ENCODE measurements at places on chromosomes 12 and 14. TPM values are rescaled to one million over a fixed set of nuclear protein-coding genes. Genes with fewer than 3 reads are reported as not detected.
A peak's percentile ranks its signal among the peaks of the same experiment; 100 is the strongest.

The SLC38A4 gene
- not detected for total RNA-seq

GRCh38 chr14:68552602-68553001, 240.3 kb downstream of the ZFP36L1 start:
- peaks cover 45% of the 10 kb centered on the region for H3K4me1 ChIP-seq
- no peaks in the 10 kb centered on the region for H3K36me3 ChIP-seq
- H3K27ac ChIP-seq, result no peak overlapping the region
- no peak for DNase-seq

The ARPC3 gene
- 202 TPM for total RNA-seq

The PRB2 gene
- total RNA-seq, result not detected

GRCh38 chr12:93297536-93297935, 80.2 kb upstream of the NUDT4 start:
- no peaks in the 10 kb centered on the region for H3K27me3 ChIP-seq
- H3K36me3 ChIP-seq, result no peaks in the 10 kb centered on the region
- no peak overlapping the region for H3K27ac ChIP-seq
- DNase-seq, result no peak

The OASL gene
- total RNA-seq, result 7.6 TPM

GRCh38 chr14:88902850-88903249, 78.4 kb downstream of the TTC8 start:
- H3K36me3 ChIP-seq, result no peaks in the 10 kb centered on the region
- H3K27ac ChIP-seq, result no peak overlapping the region
- DNase-seq, result no peak
- peaks cover 3% of the 10 kb centered on the region for H3K4me1 ChIP-seq
- H3K4me3 ChIP-seq, result no peak overlapping the region

DNA sequence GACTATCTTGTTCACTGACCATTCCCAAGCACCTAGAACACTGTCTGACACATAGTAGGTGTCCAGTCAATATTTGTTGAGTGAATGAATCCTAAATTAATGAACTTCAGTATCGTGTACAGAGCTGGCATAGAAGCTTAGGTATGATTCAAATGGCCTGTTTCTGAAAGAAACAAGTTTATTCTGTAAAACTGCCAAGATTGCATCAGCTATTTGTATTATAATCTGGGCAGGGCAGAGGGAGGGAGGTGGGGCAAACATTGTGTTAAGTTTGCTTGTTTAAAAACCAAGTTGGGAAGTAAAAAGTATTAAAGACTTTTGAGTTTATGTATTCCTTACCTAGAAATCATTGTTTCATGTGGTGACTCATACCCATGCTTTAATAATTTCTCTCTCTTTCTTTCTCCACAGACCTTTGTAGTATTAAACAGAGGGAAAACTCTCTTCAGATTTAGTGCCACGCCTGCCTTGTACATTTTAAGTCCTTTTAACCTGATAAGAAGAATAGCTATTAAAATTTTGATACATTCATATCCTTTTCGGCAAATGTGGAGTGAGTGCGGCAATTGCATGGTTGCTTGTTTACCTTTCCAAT, 92.8 kb downstream of the SCN8A start:
- peak overlapping the region; percentile 52 for H3K27ac ChIP-seq
- H3K4me1 ChIP-seq, result peaks cover 42% of the 10 kb centered on the region
- no peaks in the 10 kb centered on the region for H3K36me3 ChIP-seq
- H3K27me3 ChIP-seq, result no peaks in the 10 kb centered on the region
- peak overlapping the region; percentile 24 for H3K4me3 ChIP-seq
- DNase-seq, result peak; percentile 93

- no peak overlapping the region for H3K27ac ChIP-seq
- no peaks in the 10 kb centered on the region for H3K4me1 ChIP-seq
- peak overlapping the region; percentile 6 for H3K4me3 ChIP-seq
These were observed 115.4 kb downstream of the KLHL28 start for GRCh38 chr14:44846232-44846824.

The PLEKHG7 gene
- total RNA-seq, result not detected

GRCh38 chr14:24670594-24670993, 36.6 kb upstream of the GZMB start:
- no peak overlapping the region for H3K4me3 ChIP-seq
- H3K27me3 ChIP-seq, result 0 out of 2 replicates have a peak, but pooled peaks cover 4% of the 10 kb centered on the region
- no peaks in the 10 kb centered on the region for H3K36me3 ChIP-seq

- peaks cover 36% of the 10 kb centered on the region for H3K4me1 ChIP-seq
- no peaks in the 10 kb centered on the region for H3K27me3 ChIP-seq
- no peak for DNase-seq
- H3K36me3 ChIP-seq, result no peaks in the 10 kb centered on the region
- H3K4me3 ChIP-seq, result no peak overlapping the region
These were observed 12.0 kb upstream of the SERPINA3 start for GRCh38 chr14:94600148-94600545.

- no peak overlapping the region for H3K27ac ChIP-seq
- H3K4me1 ChIP-seq, result peaks cover 36% of the 10 kb centered on the region
These were observed 69.3 kb downstream of the MNAT1 start for GRCh38 chr14:60803871-60804270.

DNA sequence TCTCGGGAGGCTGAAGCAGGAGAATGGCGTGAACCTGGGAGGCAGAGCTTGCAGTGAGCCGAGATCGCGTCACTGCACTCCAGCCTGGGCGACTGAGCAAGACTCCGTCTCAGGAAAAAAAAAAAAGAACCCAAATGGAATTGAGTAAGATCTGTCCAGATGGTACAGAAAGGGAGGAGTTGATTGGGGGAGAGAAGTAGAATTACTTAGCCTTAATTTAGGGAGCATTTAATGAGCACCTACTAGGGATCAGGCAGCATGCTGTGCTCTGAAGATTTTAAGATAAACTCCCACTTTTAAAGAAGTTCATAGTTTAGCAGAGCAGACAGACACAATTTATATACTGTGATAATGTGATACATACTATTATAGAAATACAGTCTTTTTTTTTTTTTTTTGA, 4.5 kb downstream of the RAB5B start:
- DNase-seq, result no peak
- no peaks in the 10 kb centered on the region for H3K36me3 ChIP-seq
- H3K27me3 ChIP-seq, result no peaks in the 10 kb centered on the region
- no peak overlapping the region for H3K27ac ChIP-seq
- no peak overlapping the region for H3K4me3 ChIP-seq
- peaks cover 12% of the 10 kb centered on the region for H3K4me1 ChIP-seq

DNA sequence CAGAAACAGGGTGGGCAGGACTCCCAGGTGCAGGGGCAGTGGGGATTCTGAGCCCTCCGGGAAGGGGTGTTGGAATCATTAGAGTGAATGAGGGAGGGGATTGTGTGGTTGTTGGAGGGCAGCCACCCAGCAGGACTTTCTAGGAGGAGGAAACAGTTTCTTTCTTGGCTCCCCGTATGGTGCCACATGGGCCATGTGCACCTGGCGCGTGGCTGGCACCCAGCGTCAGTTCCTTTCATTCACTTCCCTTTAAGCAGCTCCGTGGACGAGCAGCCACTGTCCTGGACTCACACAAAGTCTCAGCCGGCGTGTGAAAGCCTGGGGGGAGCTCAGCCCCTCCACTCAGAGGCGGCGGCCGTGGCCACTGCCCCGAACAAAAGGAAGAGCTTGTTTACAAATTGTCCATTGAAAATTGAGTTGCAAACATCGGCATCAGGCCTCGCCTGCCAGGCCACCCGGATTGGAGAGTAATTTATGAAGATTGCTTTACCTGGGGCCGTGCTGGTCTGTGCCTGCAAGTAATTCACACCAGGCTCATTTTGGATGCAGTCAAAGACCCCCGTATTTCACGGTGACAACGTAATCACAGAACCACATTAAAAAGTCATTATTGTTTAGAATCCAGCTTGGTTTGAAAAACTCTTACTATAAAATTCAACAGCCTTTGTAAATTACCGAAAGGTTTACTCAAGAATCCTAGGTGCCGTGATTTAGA, 101.7 kb upstream of the C14orf180 start:
- H3K27ac ChIP-seq, result no peak overlapping the region
- no peaks in the 10 kb centered on the region for H3K4me1 ChIP-seq
- no peaks in the 10 kb centered on the region for H3K36me3 ChIP-seq
- H3K27me3 ChIP-seq, result peaks cover 69% of the 10 kb centered on the region
- no peak overlapping the region for H3K4me3 ChIP-seq
- no peak for DNase-seq

DNA sequence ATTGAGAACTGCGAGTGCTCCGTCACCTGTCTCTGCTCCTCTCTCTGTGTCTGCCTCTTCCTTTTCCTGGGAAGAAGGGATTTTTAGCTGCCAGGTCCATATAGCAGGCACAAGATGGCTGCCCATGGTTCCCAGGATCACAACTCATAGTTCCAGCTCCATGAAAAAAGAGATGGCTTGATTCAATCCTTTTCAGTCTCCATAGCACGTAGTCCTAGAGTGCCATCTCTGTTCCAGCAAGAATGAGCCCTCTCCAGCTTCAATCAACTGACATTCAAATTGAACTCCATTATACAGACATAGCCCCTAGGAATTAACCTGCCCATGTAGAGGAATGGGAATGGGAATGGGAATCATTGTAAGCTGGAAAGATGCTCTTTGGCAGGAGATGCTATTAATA, 34.7 kb upstream of the RTRAF start:
- H3K4me3 ChIP-seq, result no peak overlapping the region
- H3K4me1 ChIP-seq, result no peaks in the 10 kb centered on the region
- peak; percentile 6 for DNase-seq
- H3K36me3 ChIP-seq, result no peaks in the 10 kb centered on the region

- H3K27me3 ChIP-seq, result no peaks in the 10 kb centered on the region
- DNase-seq, result no peak
- peaks cover 46% of the 10 kb centered on the region for H3K4me1 ChIP-seq
- H3K27ac ChIP-seq, result peak overlapping the region; percentile 70
- H3K4me3 ChIP-seq, result no peak overlapping the region
- H3K36me3 ChIP-seq, result peaks cover 10% of the 10 kb centered on the region
These were observed 116.9 kb downstream of the DIP2B start for GRCh38 chr12:50621399-50622300.

GRCh38 chr14:44767646-44768173, 194.0 kb downstream of the KLHL28 start:
- DNase-seq, result peak; percentile 13
- H3K27me3 ChIP-seq, result no peaks in the 10 kb centered on the region
- peaks cover 6% of the 10 kb centered on the region for H3K4me1 ChIP-seq
- H3K4me3 ChIP-seq, result no peak overlapping the region
- no peak overlapping the region for H3K27ac ChIP-seq

DNA sequence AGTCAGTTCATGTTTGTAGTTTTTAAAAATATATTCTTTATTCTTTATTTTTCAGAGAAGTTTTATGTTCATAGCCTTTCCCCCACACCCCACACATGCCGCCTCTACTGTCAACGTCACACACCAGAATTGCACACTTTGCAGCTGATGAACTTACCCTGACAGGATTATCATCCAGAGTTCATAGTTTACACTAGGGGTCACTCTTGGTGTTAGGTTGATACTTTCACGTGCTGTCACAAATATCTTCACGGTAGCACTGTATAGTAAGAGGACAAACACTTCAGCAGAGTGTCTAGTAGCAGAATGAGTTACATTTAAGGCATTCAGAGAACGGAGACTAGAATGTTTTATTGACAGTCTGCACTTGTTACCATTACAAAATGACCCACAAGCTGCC, 5.1 kb downstream of the DPPA3 start:
- H3K27ac ChIP-seq, result no peak overlapping the region
- peaks cover 2% of the 10 kb centered on the region for H3K27me3 ChIP-seq
- no peak overlapping the region for H3K4me3 ChIP-seq
- no peaks in the 10 kb centered on the region for H3K36me3 ChIP-seq
- H3K4me1 ChIP-seq, result no peaks in the 10 kb centered on the region
- DNase-seq, result no peak

The KLHL33 gene
- 0.17 TPM for total RNA-seq

The DCD gene
- total RNA-seq, result not detected

DNA sequence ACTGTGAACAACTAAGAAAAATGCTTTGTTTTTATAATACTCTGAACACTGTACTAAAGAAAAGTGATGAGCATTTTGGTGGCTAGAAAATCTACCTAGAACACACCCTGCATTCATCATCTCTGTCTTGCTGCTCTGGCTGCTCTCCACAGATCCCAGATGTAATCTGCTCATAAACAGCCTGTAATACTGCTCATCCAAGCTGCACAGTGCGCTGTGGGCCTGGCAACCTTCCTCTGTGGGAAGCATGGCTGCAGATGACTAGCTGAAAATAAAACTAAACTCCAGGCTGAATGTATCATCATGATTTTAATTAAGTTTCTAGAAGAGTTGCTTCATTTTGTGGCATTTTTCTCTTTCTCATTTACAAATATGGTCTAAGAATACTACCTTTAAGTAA, 200.7 kb downstream of the SLC2A13 start:
- no peak overlapping the region for H3K4me3 ChIP-seq
- H3K4me1 ChIP-seq, result no peaks in the 10 kb centered on the region
- no peaks in the 10 kb centered on the region for H3K36me3 ChIP-seq
- no peak for DNase-seq
- H3K27ac ChIP-seq, result no peak overlapping the region

The SALL2 gene
- 4.1 TPM for total RNA-seq

GRCh38 chr14:71206766-71207371, 299.6 kb downstream of the PCNX1 start:
- no peak overlapping the region for H3K4me3 ChIP-seq
- peak; percentile 85 for DNase-seq

DNA sequence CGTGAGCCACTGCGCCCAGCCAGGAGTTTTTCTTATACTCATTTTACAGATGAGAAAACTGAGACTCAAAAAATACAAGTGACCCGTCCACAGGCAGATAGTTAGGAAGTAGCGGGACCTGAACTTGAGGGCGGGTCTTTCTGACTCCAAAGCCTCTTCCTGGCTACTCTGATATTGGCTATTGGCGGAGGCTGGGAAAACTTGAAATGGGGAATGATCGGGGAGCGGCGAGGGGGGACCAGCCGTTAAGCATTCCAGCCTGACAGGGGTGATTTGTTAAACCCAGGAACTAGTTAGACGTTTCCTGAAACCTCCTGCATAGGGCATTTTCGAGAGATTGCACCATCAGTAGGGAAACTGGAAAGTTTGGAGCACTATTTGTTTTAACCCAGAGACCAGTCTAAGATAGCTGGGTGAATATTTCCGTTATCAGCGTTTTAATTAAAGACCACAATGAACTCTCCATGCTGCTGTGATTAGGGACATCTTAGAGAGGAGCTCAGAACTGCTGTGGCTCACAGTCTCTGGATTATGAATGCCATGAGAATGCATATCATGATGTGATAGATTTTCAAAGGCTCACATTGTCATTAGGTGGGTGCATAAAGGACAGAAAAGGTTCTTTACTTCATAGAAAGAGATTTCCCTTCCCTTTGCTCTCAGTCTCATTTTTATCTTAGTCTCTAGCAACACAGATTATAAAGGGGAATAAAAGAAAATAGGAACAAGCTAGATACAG, 2.5 kb downstream of the NR1H4 start:
- H3K4me3 ChIP-seq, result no peak overlapping the region
- DNase-seq, result no peak
- peaks cover 76% of the 10 kb centered on the region for H3K27me3 ChIP-seq
- no peaks in the 10 kb centered on the region for H3K4me1 ChIP-seq
- H3K36me3 ChIP-seq, result no peaks in the 10 kb centered on the region

GRCh38 chr12:2753536-2753935, 41.2 kb upstream of the FKBP4 start:
- H3K27ac ChIP-seq, result no peak overlapping the region
- DNase-seq, result no peak
- H3K36me3 ChIP-seq, result no peaks in the 10 kb centered on the region

DNA sequence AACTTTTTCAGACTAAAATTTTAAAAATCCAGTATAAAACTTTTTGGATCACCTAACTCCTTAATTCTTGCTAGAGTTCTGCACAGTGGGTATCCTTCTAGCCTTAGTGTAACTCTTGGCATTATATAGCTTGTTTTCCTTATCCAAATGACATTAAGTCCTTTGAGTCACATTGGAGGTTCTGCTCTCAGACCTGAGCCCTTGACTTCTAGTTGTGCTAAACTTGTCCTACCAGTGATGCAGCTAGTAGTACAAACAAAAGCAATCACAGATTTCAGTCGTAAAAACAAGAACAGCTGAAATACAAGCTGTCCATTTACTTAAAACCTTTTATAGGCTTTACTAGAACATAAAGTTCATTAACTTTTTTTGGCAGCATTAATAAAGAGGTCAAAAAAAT, 10.5 kb downstream of the ZBTB1 start:
- H3K27ac ChIP-seq, result no peak overlapping the region
- DNase-seq, result peak; percentile 72
- peaks cover 25% of the 10 kb centered on the region for H3K4me1 ChIP-seq
